ENCODE measurements at places on chromosomes 3 and 15.

GRCh38 chr15:73948982-73949381, 22.7 kb downstream of the LOXL1 start:
- no peak for DNase-seq

GRCh38 chr3:101643009-101643844, 33.7 kb downstream of the ZBTB11 start:
- DNase-seq, result no peak

DNA sequence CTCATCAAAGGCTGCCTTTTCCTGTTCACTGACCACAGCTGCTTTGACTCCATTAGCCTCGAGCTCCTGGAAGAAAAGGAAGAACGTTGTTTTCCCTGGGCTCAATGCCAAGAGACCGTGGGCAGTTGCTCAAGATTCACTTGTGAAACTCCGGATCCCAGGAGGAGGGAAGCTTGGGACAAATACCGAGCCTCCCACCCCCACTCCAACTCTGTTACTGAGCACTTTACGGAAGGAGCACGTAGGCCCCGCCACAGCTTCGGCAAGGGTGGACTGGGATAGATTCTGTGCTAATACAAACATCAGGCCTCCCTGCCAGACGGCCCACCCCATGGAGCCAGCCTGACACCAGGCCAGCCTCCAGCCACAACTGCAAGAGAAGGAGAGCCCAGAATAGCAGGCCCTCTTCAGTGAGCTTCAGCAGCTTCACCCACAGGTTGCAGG, 10.8 kb upstream of the FANCD2 start:
- DNase-seq, result peak; percentile 98

GRCh38 chr3:146814601-146815315, 209.6 kb upstream of the PLSCR5 start:
- DNase-seq, result no peak

- no peak for DNase-seq
Measured at GRCh38 chr3:163890661-163891060, 1187.6 kb downstream of the SI start.

DNA sequence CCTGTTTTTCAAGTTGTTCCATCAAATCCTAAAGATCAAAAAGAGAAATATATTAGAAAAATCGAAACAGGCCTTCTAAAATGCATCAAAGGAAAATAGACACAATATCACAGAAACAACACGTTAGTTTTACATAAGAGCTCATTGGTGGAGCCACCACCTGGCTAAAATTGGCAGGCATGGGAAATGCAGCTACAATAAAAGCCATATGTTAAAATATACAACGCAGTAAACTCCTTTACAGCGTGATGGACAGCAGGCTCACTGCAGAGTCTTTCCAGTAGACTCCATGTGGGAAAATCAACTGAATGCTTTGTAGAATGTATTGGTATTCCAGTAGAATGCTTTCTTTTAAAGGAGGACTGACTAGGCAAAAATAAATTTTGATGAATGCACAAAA, 40.9 kb upstream of the MYO5C start:
- no peak for DNase-seq

GRCh38 chr3:49529567-49529966, 24.7 kb upstream of the BSN start:
- DNase-seq, result no peak

DNA sequence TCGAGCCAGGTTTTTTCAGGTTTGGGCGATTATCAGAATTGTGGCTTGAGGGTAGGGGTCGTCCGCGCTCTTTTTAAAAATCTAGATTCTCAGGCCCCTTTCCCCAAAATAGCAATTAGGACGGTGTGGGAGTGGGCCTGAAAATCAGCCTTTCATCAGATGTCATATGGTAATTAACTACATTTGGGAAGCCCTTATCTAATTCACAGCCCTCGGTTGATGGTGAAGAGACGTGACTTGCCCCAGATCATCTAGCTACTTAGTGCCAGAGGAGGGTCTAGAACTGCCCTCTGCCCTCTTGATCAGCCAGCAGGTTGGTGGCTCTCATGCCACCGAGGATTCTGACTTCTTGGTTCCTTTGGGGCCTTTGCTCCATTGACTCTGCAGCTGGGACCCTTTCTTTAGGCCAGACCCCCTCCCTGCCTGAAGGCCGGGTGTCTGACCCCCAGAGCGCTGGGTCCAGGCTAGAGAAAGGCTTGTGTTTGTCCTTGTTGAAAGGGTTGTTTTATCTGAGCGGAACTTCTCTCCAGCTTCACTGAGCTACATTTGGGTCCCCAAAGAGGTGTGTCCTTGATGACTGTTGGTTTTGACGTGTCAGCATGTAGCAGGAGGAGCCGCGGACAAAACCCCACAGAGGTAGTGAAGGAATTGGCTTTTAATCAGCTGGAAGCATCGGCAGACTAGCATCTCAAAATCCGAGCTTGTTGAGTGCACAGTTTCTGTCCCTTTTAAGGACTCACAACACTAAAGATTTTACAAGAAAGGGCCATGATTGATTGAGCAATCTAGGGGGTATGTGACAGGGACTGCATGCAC, 857 bp downstream of the AEN start:
- DNase-seq, result no peak

All from lung (tissue), 17 donors.